ENCODE measurements at places on chromosomes 3 and 15. TPM values are rescaled to one million over a fixed set of nuclear protein-coding genes. Genes with fewer than 3 reads are reported as not detected.

GRCh38 chr3:30042274-30042859, 564.0 kb upstream of the TGFBR2 start:
- DNase-seq, result peak; percentile 54

- no peak for DNase-seq
Observed at GRCh38 chr3:16509721-16510619, 3.5 kb downstream of the RFTN1 start.

DNA sequence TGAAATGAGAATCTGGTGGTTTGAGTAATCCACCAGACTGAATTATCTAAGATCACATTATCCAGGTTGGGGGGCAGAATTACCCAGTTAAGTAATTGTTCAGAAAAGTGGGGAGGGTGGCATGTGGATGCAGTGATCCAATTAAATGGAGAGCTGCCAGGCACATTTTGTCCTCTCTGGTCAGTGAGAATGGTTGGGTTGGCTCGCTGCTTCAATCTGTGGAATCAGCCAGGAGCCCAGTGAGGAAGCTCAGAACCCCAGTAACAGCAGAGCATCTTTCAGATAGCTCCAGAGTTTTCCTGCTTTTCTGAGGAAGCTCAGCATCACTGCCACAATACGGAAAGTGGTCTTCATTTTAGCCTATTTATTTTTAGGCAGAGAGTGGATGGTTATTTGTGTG, 6.4 kb upstream of the EXOG start:
- DNase-seq, result no peak

- no peak for DNase-seq
Observed at GRCh38 chr15:30929064-30929669, 25.5 kb downstream of the FAN1 start.

GRCh38 chr15:96327155-96327741, 3.3 kb upstream of the NR2F2 start:
- peak; percentile 91 for DNase-seq

DNA sequence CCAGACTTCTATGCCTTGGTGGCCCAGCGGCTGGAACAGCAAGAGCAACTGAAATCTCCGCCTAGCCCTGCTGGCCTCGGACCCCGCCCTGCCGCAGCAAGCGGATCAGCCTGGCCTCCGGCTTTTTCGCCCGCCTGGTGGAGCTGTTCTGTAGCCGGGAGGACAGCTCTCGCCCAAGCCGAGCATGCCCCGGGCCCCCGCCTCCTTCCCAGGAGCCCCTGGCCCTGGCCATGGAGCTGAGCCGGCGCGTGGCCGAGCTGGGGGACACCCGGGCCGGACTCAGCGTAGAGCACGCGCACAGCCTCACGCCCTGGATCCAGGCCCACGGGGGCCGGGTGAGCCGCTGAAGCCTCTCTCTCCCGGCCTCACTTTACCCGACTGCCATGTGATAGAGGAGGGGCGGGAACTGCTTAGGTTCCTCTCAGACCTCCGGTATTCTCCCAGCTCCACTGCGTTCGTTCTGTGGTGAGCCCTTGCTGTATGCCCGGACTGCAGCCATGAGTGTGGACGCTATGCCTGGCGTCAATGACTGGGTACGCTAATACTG, 24.1 kb upstream of the MRPL3 start:
- no peak for DNase-seq

DNA sequence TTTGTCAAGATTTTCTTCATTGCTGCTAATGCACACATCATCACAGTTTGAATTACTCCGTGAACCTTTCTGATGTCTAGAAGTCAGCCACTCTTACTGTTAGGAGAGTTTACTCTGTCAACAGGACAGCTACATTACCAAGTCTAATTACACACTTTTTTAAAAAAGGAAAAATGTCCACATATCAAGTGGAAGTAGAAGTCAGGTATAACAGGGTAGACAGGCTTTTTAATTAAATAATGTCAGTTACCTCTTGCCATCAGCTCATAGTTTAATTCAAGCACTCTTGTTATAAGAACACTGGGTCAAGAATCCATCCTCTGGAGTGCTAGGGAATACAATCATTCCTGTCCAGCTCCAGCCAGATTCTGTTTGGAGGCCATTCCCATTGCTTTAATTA, 232.8 kb downstream of the TAFA4 start:
- no peak for DNase-seq

GRCh38 chr3:195041871-195042742, 228.9 kb downstream of the XXYLT1 start:
- DNase-seq, result no peak

GRCh38 chr3:48425281-48425812, 4.5 kb downstream of the PLXNB1 start:
- no peak for DNase-seq

GRCh38 chr15:44148580-44148979, 46.5 kb downstream of the FRMD5 start:
- no peak for DNase-seq

- DNase-seq, result no peak
Observed at GRCh38 chr3:194925614-194926013, 239.9 kb downstream of the FAM43A start.

DNA sequence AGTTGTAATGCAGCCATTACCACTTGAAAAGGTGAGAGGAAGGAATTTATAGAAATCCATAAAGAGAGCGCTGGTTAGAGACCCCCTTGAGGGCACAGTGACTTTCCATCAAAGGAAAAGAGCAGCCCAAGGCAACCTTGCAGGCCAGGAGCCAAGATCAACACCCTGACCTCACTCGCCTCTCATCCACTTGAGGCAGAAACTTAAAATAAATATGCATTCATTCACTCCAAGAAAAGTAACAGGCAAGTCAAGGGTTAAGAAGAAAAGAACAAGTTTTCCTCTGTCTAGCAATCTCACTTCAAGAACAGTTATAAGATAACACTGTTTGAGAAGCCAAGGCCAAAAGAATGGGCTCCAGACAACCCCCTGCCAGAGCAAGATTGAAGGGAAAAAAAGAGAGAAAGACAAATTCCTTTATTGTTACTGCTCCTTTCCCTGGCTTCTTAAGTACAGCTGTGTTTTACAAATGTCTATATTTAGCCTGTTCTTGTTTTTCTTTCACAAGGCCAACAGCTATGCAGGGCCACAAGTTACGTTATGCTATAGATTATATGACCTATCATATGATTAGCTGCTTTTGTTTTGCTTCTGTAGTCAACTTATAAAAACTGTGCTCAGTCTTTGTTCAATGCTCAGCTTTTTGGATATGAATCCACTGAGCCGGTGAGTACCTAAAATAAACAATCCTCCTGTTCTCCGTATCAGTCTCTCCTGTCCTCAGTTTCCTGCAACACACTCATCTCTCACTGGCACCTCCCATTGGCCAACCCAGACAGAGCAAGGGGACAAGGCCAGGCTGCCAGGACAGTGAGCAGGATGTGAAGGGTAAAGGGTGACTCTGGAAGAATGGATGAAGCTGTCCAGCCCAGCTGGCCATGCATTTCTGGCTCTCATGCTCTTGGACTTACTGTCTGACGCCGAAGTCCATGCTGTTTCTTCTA, 15.8 kb upstream of the SSUH2 start:
- no peak for DNase-seq

DNA sequence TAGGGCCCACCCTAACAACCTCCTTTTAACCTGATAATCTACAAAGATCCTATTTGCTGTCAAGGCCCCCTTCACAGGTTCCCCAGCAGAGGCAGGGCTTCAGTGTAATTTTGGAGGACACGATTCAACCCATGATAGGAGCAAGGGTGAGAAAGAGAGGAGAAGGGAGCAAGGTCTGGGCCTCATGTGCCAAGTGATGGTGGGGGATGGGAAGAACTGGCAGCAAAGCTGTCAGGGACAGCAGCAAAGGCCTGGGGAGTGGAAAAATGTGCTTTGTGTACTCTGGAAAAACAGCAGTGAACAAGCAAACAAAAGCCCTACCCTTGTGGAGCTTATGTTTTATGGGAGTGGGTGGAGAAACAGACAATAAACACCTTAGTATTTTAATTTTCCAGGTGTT, 2.7 kb upstream of the GALNT15 start:
- no peak for DNase-seq

GRCh38 chr3:120599211-120599610, 3.1 kb downstream of the NDUFB4 start:
- DNase-seq, result no peak

DNA sequence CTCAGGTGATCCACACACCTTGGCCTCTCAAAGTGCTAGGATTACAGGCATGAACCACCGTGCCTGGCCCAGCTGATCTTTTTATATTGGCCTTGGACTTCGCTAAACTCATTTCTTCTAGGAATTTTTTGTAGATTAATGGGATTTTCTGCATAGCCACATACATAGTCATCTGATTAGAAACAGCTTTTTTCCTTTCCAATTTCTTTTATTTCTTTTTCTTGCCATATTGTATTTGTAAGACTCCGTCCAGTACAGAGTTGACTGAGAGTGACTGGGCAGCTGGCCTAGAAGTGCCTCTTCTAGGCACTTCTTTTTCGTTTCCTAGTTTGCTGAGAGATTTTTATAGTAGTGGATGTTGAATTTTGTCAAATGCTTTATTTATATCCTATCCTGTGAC, 37.4 kb downstream of the ARIH1 start:
- DNase-seq, result no peak

DNA sequence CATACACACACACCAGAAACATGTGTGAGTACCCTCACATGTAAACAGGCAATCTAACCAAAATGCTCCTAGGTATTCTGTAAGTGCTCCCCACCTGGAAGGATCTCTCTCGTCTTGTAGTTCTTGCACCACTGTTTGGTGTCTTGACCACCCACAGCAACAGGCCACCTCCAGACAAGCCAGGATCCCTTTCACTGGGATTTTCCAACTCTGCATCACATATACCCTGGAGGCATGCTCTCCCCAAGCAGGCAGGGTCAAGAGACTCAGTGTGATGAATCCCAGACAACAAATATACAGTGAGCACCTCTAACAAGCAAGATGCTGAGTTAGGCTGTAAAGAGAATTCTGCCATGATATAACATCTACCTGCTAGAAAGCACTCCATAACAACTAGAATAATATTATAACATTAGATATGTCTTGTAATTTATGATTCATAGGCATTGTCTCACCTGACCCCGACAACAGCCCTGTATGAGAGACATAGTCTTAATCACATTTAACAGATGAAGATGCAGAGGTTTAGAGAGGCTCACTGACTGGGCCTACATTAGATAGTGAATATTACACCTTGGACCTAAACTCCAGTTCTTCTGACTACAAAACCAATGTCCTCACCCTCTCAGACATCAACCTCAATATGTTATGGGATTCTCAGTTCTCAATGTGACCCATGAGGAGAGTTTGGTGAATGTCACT, 76.5 kb upstream of the BCL6 start:
- DNase-seq, result no peak

DNA sequence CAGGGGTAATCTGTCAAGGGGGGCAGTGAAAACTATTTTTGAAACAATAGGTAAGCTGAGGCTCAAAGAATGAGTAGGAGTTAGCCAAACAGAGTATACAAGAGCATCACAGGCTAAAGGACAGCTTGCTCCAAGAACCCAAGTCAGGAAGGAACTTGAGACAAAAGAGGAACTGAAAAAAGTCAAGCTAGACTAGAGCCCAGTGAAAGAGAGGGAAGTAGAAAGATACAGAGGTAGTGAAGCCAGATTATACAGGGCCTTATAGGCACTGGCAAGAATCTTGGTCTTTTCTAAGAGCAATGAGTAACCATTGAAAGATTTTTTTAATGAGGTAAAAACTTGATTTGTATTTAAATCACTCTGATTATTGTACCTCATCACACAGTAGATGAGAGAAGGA, 69.9 kb downstream of the FILIP1L start:
- DNase-seq, result no peak

GRCh38 chr3:100340527-100340926, 6.0 kb downstream of the NIT2 start:
- DNase-seq, result no peak

DNA sequence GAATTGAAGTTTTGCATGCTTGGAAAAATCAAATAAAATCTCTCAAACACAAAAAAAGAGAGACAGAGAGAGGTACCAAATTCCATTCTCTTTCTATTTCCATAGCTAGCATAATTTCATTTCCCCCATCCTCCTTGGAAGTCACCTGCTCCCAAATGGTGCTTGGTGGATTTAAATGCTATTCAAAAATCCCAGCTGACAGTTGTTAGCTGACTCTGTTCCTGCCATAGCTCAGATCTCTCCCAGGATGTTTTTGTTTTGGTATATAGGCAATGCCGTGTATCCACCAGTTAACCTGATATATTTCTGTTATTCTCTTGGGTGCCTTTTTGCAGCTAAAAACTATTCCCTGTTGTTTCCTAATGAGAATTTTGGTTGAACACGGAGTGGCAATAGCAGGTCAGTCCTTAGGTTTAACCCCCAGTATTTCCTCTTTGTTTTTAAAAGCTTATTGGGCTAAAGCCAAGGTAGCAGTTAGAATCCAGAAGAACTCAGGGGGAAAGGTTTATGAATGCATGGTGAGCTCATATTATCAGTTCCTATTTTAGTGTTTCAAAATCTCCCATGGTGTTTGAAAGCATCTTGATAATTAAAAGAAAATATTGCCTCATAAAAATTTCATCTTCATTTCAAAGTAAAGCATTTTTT, 240.0 kb upstream of the GBE1 start:
- no peak for DNase-seq

DNA sequence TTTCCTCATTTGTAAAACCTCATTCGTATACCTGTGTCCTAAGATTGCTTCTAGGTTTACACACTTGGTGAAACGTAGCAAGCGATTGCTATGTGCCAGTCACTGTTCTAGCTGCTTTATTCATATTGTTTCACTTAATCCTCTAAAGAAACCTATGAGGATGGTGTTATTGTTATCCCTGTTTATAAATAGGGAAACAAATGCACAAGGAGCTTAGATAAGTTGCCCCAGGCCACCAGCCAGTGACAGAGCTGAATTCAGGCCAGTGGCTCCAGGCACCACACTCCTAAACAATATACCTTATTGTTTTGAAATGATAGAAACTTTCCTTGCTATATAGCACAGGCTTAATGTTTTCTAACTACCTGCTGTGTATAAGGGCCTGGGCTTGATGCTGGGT, 44.0 kb downstream of the LPP start:
- DNase-seq, result no peak

The GXYLT2 gene
- polyA plus RNA-seq, result 14.7 TPM

The PLSCR5 gene
- not detected for polyA plus RNA-seq

The ZNF502 gene
- polyA plus RNA-seq, result 13.8 TPM

The ALDH1A2 gene
- 333 TPM for polyA plus RNA-seq

The SELENOK gene
- 78.9 TPM for polyA plus RNA-seq

The ATP13A4 gene
- 0.78 TPM for polyA plus RNA-seq

The SHC4 gene
- polyA plus RNA-seq, result 3.1 TPM

The IRAK2 gene
- polyA plus RNA-seq, result 0.99 TPM

The GRAMD2A gene
- polyA plus RNA-seq, result 4.6 TPM

The GOLGA6L9 gene
- 7.4 TPM for polyA plus RNA-seq

The ATP2B2 gene
- polyA plus RNA-seq, result 0.40 TPM

The IGSF10 gene
- polyA plus RNA-seq, result 1.7 TPM

The PAQR9 gene
- 0.44 TPM for polyA plus RNA-seq

The ABCC5 gene
- 48.7 TPM for polyA plus RNA-seq

The ACY1 gene
- polyA plus RNA-seq, result 108 TPM
